ENCODE measurements at places on chromosomes 2 and 18.

DNA sequence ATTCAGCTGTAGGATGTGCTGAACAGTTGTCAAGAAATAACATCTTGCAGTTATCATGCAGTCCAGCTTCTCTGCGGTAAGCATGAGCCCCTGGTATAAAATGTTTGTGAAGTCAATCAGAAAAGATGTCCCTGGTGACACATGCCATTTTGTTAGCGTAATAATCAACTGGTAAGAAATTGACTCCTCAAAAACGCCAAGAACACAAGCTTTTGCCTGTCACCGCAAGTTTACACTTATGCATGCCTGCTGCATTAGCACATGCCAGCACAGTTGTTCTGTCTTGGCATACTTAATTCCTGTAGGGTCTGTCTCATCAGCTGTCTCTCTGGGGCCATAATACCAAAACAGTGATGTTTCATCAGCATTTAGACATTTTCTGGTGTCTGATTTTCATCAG, 524.8 kb upstream of the DSEL start:
- no peak for DNase-seq

- peak; percentile 9 for DNase-seq
These were observed 562.8 kb downstream of the TNS1 start for GRCh38 chr2:217440000-217440399.

DNA sequence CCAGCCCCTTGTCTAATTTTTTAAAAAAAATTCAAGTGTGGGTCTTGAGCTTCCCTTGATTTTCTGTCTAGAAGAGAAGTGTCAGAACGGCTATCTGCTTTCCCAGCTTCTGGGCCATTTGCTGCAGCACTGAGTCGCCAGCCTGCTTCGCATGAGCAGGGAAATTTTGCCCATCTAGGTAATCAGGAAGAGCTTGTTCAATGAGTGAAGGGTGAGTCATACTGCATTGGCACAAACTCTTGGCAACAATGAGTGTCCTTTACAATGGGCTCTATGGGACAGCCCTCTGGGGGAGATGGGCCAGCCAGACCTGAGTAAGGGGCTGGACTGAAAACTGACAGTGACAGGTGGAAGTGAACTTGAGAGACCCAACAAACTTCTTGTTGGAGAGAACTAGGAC, 2.4 kb upstream of the RNF144A start:
- no peak for DNase-seq

DNA sequence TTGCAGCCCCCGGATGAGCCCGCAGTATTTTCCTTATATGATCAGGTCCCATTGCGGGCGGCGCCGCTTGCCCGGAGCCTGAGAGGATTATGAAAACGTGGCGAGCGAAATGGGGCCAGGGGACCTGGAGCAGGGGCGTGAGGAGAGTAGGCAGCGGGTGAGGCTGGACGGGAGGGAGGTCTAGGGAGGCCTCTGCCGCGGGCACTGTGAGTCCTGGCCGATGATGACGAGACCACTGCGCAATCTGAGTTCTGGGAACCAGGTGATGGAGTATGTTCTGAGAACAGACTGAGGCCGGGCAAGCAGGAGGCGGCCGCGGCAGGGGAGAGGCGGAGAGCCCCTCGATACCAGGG, 790 bp upstream of the ACAA2 start:
- no peak for DNase-seq

- no peak for DNase-seq
These were observed 84.1 kb upstream of the GULP1 start for GRCh38 chr2:188207554-188207953.

GRCh38 chr2:19932928-19933327, 31.1 kb upstream of the TTC32 start:
- no peak for DNase-seq

DNA sequence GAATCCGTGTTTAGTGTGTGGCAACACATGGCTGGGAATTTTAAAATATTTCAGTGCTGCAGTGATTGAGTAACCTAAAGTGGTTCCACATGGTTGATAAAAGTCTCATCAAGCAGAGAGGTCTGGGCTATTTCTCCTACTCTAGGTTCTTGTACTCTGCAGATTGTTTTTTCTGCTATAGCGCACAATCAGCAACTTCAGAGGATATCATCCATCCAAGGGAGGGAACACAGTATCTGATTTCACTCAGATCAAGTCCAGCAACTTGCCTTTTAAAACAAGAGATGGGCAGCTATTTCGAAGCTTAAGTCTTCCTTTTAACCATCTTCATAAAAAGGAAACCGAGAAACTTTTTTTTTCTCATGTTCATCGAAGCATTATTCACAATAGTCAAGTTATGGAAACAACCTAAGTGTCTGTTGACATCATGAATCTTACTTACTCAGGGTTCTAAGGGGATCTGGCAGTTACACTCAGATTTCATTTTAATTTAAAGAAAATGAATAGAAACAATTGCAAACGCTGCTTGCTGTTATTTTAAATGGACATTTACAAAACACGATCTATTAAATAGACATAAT, 172.7 kb upstream of the TRIB2 start:
- DNase-seq, result no peak

DNA sequence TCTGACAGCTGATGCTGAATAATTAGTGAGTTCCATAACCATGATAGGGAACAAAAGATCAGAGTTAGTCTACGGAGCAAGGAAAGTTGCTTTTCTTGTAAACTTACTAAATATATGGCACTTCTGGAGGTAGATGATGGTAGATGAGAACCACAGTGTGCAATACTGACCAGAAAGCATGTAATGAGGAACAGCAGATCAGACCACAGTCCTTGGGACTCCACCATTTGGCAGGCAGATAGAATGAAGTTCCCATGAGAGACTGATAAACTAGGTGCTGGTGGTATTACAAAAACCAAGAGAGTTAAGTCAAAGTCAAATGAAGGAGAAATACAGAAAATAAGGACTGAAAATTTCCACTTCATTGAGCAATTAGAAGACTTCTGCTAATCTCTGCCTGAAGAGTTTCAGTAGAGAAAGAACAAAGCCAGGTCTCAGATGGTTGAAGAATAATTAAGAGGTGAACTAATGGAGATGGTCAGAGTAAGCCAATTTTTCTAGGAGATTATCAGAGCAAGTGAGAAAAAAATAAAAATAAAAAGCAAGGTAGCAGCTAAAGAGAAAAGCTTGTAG, 10.4 kb downstream of the CERKL start:
- no peak for DNase-seq

GRCh38 chr18:54647176-54647575, 56.1 kb downstream of the DYNAP start:
- no peak for DNase-seq

DNA sequence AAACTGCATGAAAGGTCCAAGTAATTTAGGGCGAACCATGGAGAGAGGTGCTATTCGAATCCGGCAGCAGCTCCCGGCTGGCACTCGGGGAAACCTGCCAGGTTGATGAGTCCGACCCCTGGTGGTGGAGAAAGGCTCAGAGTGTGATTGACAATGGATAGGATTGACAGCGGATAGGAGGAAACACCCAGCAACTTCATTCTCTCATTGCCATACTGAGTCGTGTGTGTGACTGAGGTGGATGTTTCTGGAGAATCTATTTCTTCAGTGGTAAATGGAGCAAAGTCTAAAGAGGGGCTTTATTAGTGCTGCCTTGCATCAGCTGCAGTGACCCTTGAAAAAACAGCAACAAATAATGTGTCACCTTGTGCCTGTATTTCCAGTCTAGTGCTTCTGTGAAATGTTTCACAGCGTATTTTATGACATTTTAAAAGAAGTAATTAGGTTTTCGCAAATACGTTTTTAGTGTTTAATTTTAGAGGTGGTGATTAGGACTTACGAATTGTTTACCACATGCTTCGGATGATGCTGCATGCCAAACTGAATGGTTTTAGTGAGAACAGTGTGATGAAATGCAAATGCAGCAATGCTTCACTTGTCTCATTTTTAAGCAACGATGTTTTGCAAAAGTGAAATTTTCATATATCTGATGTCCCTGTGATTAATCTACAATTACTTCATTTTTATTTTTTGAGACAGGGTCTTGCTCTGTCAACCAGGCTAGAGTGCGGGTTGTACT, 102.0 kb downstream of the DCDC2C start:
- no peak for DNase-seq

- no peak for DNase-seq
These were observed 5.1 kb downstream of the RHOB start for GRCh38 chr2:20451761-20452499.

DNA sequence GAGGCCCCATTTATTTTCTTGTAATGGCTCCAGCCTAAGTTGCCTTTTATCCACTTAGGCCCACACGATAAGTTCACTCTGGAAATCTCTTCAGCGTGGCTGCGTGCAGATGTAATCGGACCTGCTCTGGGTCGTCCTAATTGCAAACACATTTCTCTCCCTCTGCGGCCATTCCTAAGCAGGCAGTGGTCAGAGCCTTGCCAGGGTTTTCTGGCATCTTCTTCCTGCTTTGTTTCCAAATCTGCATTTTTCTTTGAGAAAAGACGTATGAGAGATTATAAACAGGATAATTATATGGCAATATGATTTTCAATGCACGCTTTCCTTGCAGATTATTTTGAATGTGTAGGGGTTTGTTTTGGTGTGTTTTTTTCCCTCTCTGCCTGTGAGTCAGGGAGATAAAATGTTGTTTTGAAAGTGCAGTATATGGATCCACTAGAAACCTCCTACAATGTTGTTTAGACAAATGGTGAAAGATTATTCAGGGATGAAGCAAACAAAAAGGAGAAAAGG, 239.4 kb upstream of the TANK start:
- DNase-seq, result no peak

DNA sequence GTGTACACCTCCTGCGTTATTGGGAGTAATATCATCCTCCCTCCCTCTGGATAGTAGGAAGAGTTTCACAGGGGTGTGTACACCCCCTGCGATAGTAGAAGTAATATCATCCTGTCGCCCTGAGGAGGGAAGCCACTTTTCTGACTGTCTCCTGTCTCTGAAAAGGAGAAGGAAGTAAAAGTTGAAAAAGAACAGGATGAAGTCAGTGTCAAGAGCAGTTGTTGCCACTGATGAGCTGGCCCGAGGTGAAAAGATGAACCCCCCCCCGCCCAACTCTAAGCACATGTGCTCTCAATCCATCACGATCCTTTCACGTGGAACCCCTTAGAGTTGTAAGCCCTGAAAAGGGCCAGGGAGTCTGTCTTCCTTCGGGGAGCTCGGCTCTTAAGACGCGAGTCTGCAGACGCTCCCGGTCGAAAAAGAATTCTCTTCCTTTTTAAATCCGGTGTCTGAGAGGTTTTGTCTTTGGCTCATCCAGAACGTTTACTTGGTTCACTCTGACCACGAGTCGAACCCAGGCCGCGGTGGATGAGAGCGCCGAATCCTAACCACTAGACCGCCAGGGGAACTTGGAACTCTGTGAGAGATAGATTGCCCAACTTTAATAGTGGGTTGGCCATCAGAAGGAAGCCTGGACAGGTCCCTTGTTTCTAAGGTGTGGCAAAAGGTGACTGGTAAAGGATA, 22.4 kb upstream of the NAGK start:
- no peak for DNase-seq

DNA sequence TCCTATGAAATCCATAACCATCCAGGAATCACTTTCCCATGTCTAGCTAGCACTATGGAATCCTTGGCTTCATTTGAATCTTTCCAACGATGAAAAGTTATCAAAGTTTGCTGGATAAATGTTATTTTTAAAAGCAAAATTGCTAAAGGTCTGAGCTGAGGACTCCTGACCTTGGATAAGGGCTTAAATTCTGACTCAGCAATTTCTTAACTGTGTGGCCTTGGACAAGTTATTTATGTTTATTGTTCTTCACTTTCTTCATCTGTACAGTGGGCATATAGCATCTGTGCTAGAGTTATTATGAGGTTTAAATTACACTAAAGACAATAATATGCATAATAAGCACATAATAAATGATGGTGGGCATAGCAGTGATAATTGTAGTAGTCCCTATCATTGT, 227.5 kb downstream of the KCNS3 start:
- no peak for DNase-seq
